ENCODE measurements at places on chromosomes 3 and 15.

DNA sequence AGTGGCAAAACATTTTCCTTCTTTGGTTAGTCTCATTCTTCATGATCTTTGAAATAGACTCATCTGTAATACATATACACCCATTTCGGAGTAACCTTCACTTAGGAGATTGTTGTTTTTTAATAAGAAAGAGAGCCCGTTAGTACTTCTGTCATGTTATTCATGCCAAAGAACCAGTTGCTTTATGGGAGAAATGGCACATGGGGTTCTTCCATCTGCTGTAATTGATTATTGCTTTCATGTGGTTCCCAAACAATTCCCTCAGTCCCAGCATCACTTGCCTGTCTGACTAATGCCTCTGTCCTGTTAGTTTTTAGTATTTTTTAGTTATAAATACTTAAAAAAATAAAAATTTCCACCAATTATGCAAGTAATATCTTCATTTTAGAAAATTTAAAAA lies 33.8 kb upstream of the FAH start:
- no peak for DNase-seq

DNA sequence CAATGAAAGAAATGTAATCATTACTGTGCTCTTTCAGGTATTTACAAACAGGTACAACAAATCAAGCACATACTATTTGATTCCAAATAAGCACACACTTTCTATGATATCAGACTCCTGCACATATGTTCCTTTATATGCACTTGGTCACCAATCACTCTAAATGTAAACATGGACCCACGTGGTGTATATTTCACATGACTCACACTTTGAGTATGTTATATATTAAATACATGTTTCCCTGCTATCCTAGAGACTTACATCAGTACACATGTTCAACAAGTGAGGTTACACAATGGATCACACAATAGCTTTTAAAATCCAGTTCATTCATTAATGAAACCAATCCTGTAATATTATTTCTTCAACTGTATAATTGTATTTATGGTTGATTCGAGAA lies 683.5 kb downstream of the NR2F2 start:
- no peak for DNase-seq

- DNase-seq = no peak
Measured at GRCh38 chr15:53434174-53434678, 325.2 kb downstream of the WDR72 start.

GRCh38 chr15:31806106-31806505 lies 224.2 kb upstream of the CHRNA7 start:
- no peak for DNase-seq

GRCh38 chr3:105322570-105323273 lies 44.0 kb upstream of the ALCAM start:
- no peak for DNase-seq
